ENCODE measurements at places on chromosomes 16 and 17. TPM values are rescaled to one million over a fixed set of nuclear protein-coding genes. Genes with fewer than 3 reads are reported as not detected.
A peak's percentile ranks its signal among the peaks of the same experiment; 100 is the strongest.

DNA sequence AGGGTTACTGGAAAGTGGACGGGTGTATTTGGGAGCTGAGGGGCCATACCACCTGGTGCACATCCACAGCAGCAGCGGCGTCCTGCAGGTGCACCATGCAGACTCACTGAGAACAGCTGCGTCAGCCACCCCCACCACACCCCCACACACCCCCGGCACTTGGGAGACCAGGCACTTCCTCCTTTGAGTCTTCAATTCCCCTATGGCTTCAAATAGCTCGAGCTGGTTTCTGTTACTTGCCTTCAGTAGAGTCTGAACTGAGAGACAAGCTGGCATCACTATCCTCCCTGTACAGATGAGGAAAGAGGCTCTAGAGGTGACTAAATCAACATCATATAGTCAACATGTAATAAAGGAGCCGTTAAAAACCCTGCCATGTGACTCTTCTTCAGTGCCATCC, 15.4 kb downstream of the CUEDC1 start:
- DNase-seq: no peak
- no peak overlapping the region for H3K4me3 ChIP-seq
- peaks cover 52% of the 10 kb centered on the region for H3K4me1 ChIP-seq
- H3K27me3 ChIP-seq: no peaks in the 10 kb centered on the region

GRCh38 chr17:66782851-66783250, 52.1 kb upstream of the CACNG5 start:
- no peak overlapping the region for H3K4me3 ChIP-seq
- DNase-seq: no peak
- no peaks in the 10 kb centered on the region for H3K27me3 ChIP-seq
- H3K4me1 ChIP-seq: no peaks in the 10 kb centered on the region
- peaks cover 25% of the 10 kb centered on the region for H3K36me3 ChIP-seq

- H3K4me3 ChIP-seq: no peak overlapping the region
- H3K36me3 ChIP-seq: peaks cover 4% of the 10 kb centered on the region
- H3K27me3 ChIP-seq: peaks cover 75% of the 10 kb centered on the region
Observed at GRCh38 chr16:842061-842476, 41.5 kb upstream of the GNG13 start.

Gene EPN3
- total RNA-seq: 45.1 TPM

DNA sequence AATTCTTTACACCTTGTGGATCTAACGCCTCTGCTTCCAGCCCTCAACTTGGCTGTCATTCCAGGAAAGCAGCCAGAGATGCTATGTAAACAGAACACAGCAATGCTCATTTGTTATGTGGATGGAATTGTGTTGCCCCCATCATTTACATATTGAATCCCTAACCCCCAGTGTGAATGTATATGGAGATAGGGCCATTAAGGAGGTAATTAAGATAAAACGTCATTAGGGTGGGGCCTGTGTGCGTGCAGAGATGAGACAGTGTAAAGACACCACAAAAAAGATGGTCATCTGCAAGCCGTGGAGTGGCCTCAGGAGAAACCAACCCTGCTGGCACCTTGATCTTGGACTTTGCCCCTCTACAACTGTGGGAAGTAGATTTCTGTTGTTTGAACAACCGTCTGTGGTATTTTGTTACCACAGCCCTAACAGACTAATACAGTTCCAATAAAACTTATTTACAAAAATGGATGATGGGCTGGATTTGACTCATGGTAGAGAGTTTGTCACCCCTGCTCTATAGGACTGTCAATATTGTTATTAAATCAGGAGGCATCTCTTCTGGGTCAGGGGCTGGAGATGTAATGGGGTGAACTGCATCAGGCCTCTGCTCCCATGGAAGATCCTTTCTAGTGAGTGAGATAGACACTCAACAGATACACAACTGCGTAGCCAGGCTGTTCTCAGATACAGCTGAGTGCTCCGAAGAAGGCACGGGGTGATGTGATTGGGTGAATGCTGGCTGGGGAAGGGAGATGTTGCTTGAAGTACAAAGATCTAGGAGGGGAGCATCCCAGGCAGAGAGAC, 339.0 kb downstream of the SNX29 start:
- no peaks in the 10 kb centered on the region for H3K36me3 ChIP-seq
- no peak overlapping the region for H3K4me3 ChIP-seq
- DNase-seq: peak; percentile 47
- peaks cover 28% of the 10 kb centered on the region for H3K4me1 ChIP-seq

DNA sequence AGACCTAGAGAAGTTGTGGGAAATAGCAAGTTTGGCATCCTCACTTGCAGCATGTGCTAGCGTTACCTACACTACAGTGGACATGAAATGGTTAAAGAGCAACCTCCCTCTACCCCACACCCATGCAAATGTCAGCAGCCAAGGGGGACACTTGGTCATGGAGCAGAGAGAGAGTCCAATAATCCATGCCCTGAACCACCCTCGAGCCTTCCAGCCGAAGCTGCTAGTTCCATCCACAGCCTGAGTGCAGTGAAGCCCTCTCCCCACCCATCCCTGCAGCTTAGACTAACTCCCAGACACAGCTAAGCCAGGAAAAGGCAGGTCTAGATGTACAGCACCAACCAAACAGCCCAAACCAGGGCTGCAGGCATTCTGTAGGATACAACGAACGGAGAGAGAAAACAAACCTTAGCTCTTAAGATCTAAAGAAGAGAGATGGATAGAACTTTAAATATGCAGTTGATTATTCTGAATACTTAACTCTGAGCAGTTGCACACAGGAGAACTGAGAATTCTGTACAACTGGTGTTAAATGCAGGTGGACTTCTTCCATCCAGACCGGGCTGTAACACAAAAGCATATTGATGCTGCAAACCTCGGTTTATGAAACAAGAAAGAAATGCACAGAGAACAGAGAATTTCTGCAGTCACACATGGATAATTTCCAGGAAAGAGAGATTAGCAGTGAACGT, 93.8 kb downstream of the SALL1 start:
- no peak for DNase-seq
- no peak overlapping the region for H3K27ac ChIP-seq
- no peaks in the 10 kb centered on the region for H3K36me3 ChIP-seq
- H3K4me1 ChIP-seq: no peaks in the 10 kb centered on the region
- H3K27me3 ChIP-seq: peaks cover 85% of the 10 kb centered on the region

DNA sequence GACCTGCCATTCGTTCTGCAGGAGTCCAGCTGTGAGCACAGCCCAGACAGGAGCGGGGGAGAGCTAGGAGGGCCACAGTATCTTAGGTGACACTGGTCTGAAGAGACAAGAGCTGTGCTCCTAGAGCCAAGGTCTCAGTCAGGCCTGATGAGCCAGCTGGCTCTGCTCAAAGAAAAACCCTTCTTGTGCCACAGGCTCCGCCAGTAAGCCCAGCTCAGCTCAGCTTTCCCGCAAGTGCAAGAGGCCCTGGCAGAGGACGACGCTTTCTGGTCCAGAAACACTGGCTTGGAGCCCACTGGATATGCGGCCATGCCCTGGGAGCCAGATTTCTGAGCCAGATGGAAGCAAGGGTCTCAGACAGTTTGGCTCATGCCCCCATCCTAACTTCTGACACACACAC, 23.9 kb downstream of the PEMT start:
- no peaks in the 10 kb centered on the region for H3K4me1 ChIP-seq
- DNase-seq: no peak
- H3K4me3 ChIP-seq: no peak overlapping the region
- no peaks in the 10 kb centered on the region for H3K36me3 ChIP-seq

- H3K36me3 ChIP-seq: peaks cover 10% of the 10 kb centered on the region
- no peaks in the 10 kb centered on the region for H3K27me3 ChIP-seq
- no peak for DNase-seq
- H3K27ac ChIP-seq: no peak overlapping the region
- H3K4me3 ChIP-seq: no peak overlapping the region
Observed at GRCh38 chr17:44094701-44095387, 24.3 kb downstream of the G6PC3 start.

Gene ELMO3
- 31.9 TPM for total RNA-seq

Gene SLC47A1
- not detected for total RNA-seq

GRCh38 chr17:65753348-65753747, 191.9 kb upstream of the AXIN2 start:
- H3K4me1 ChIP-seq: peaks cover 17% of the 10 kb centered on the region
- no peak overlapping the region for H3K4me3 ChIP-seq
- peaks cover 4% of the 10 kb centered on the region for H3K36me3 ChIP-seq
- no peak for DNase-seq
- no peaks in the 10 kb centered on the region for H3K27me3 ChIP-seq

DNA sequence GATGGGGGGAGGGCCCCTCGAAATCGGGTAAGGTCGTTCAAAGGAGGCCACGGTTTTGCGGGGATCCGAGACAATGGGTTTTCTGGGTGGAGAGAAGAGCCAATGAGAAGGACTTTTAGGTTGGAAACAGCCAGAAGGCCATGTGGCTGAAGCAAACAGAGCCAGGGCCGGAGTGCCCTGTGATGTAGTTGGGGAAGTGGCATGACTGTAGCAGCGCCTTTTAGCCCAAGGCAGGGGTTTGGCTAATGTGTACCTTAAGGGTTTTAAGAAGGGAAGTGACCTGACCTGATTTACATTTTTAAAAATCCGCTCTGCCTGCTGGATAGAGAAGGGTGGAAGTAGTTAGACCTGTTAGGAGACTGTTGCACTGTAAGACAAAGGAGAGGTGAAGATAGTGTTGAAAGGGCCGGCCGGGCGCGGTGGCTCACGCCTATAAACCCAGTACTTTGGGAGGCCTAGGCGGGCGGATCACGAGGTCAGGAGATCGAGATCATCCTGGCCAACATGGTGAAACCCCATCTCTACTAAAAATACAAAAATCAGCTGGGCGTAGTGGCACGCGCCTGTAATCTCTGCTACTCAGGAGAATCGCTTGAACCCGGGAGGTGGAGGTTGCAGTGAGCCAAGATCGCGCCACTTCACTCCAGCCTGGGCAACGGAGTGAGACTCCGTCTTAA, 1.0 kb downstream of the LYRM1 start:
- no peaks in the 10 kb centered on the region for H3K27me3 ChIP-seq
- H3K4me1 ChIP-seq: peaks cover 76% of the 10 kb centered on the region
- H3K36me3 ChIP-seq: peaks cover 55% of the 10 kb centered on the region

Gene KRT40
- total RNA-seq: not detected

DNA sequence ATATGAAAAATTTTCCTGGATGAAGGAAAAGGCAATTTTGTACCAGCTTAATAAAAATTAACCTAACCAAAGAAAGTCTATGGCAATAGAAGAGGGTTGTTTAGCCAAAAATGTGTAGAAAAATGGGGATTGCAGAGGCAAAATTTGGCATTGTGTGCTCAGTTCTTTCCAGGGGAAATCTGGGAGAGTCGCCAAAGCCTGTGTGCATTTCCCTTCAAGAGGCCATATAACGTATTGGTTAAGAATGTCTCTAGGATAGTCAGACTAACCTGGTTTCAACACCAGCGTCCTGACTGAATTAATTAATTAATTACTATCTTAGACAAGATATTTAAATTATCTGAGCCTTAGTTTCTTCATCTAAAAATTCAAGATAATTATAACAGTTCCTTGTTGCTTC, 44.8 kb upstream of the HLF start:
- no peaks in the 10 kb centered on the region for H3K36me3 ChIP-seq
- no peak for DNase-seq
- no peak overlapping the region for H3K4me3 ChIP-seq
- H3K27ac ChIP-seq: no peak overlapping the region

GRCh38 chr16:29974291-29975133, 844 bp downstream of the TAOK2 start:
- DNase-seq: peak; percentile 32
- no peaks in the 10 kb centered on the region for H3K27me3 ChIP-seq
- peaks cover 26% of the 10 kb centered on the region for H3K4me1 ChIP-seq
- H3K27ac ChIP-seq: peak overlapping the region; percentile 89
- peak overlapping the region; percentile 85 for H3K4me3 ChIP-seq

- no peak for DNase-seq
- H3K27ac ChIP-seq: peak overlapping the region; percentile 69
- peaks cover 29% of the 10 kb centered on the region for H3K4me1 ChIP-seq
- peak overlapping the region; percentile 89 for H3K4me3 ChIP-seq
- H3K36me3 ChIP-seq: peaks cover 52% of the 10 kb centered on the region
- H3K27me3 ChIP-seq: no peaks in the 10 kb centered on the region
Observed at GRCh38 chr16:29925105-29925756, 795 bp downstream of the KCTD13 start.

- no peak for DNase-seq
- H3K4me1 ChIP-seq: peaks cover 46% of the 10 kb centered on the region
- H3K27ac ChIP-seq: peak overlapping the region; percentile 66
- H3K27me3 ChIP-seq: no peaks in the 10 kb centered on the region
- peaks cover 54% of the 10 kb centered on the region for H3K36me3 ChIP-seq
- H3K4me3 ChIP-seq: peak overlapping the region; percentile 94
Observed at GRCh38 chr17:47066095-47066494, 87.0 kb upstream of the RPRML start.

- no peak overlapping the region for H3K27ac ChIP-seq
- no peaks in the 10 kb centered on the region for H3K27me3 ChIP-seq
- no peak overlapping the region for H3K4me3 ChIP-seq
- H3K36me3 ChIP-seq: no peaks in the 10 kb centered on the region
Observed at GRCh38 chr17:63634163-63634562, 11.9 kb downstream of the MAP3K3 start.

- H3K36me3 ChIP-seq: no peaks in the 10 kb centered on the region
- H3K27me3 ChIP-seq: peaks cover 37% of the 10 kb centered on the region
- H3K4me3 ChIP-seq: no peak overlapping the region
- H3K27ac ChIP-seq: no peak overlapping the region
Observed at GRCh38 chr17:8712698-8713097, 31.9 kb downstream of the CCDC42 start.

DNA sequence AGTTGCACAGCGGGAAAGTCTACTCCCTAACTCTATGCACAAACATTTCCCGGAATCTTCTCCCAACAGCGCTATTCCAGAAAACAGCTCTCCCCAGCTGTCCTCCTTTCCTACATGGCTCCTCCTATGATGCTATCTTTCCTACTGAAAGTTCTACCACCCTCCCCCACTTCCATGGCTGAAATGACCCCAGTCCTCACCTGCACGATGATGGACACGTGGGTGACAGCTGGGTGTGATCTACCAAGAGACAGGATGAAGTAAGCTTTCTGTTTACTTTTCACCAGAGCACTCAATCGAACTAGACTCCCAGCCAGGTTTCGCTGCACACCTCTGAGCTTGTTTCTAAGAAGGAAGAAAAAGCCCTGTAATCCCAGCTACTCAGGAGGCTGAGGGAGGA, 10.7 kb downstream of the CTC1 start:
- H3K4me3 ChIP-seq: no peak overlapping the region
- H3K27ac ChIP-seq: no peak overlapping the region
- no peaks in the 10 kb centered on the region for H3K27me3 ChIP-seq
- no peaks in the 10 kb centered on the region for H3K4me1 ChIP-seq
- no peak for DNase-seq
- peaks cover 5% of the 10 kb centered on the region for H3K36me3 ChIP-seq

DNA sequence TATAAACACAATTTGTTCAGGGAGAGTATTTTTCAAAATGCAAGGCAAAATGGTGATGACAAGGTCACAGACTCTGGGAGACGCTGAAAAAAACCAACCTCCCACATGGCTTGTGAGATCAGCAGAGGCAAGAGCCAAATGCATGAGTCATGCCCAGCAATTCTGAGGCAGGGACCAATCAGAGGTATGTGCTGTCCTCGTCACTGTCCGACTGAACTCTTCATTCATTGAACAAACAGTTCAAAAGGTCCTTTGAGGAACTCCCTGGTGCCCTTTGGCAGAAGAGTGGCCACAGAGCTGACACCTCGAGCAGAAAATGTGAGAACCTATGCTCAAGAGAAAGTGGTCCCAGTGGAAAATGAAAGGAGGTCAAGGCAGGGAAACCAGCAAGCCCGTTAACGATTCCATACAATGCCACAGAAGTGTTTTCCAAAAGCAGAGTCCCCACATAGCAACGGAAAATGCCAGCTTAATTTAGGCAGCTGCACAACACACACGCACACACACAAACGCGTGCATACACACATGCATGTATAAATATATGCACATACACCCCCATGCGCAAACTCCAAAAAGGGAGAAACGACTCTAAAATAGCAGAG, 50.9 kb downstream of the CDH11 start:
- no peak overlapping the region for H3K4me3 ChIP-seq
- H3K27me3 ChIP-seq: no peaks in the 10 kb centered on the region
- no peaks in the 10 kb centered on the region for H3K36me3 ChIP-seq
- H3K4me1 ChIP-seq: no peaks in the 10 kb centered on the region
- DNase-seq: no peak
- H3K27ac ChIP-seq: no peak overlapping the region
